ENCODE measurements at places on chromosomes 7 and 10. TPM values are rescaled to one million over a fixed set of nuclear protein-coding genes. Genes with fewer than 3 reads are reported as not detected.
A peak's percentile ranks its signal among the peaks of the same experiment; 100 is the strongest.

Gene KBTBD2
- 28.3 TPM for polyA plus RNA-seq

Gene LIPJ
- polyA plus RNA-seq, result not detected

Gene SLC13A1
- not detected for polyA plus RNA-seq

Gene PLA2G12B
- not detected for polyA plus RNA-seq

Gene TMEM225B
- 1.5 TPM for polyA plus RNA-seq

Gene IDI2
- not detected for polyA plus RNA-seq

Gene LIPF
- polyA plus RNA-seq, result 0.07 TPM

Gene HOXA11
- polyA plus RNA-seq, result not detected

Gene GHRHR
- not detected for polyA plus RNA-seq

Gene AMZ1
- polyA plus RNA-seq, result 0.15 TPM

GRCh38 chr10:67471022-67471421 is 225.0 kb downstream of the CTNNA3 start:
- DNase-seq, result no peak

DNA sequence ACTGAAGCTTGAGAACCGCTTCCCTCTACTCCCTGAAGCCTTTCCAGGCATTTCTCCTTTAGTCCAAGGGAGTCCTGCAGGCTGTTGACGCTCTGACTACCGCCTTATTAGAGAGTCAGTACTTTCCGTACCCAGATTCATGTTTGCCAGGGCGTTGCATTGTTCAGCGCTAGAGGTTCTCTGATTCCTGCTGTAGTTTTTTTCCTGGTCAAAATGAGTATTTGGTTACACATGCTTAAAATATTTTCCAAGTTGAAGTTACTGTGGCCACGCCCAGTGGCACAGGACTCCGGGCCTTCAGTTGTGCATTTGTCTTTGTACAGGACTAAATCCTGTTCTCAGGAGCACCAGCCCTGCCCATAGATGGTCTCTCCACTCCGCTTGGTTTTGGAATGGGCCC is 7.9 kb downstream of the MTURN start:
- DNase-seq, result no peak

- no peak for DNase-seq
These were observed 173.7 kb downstream of the COBL start for GRCh38 chr7:51142741-51143385.

DNA sequence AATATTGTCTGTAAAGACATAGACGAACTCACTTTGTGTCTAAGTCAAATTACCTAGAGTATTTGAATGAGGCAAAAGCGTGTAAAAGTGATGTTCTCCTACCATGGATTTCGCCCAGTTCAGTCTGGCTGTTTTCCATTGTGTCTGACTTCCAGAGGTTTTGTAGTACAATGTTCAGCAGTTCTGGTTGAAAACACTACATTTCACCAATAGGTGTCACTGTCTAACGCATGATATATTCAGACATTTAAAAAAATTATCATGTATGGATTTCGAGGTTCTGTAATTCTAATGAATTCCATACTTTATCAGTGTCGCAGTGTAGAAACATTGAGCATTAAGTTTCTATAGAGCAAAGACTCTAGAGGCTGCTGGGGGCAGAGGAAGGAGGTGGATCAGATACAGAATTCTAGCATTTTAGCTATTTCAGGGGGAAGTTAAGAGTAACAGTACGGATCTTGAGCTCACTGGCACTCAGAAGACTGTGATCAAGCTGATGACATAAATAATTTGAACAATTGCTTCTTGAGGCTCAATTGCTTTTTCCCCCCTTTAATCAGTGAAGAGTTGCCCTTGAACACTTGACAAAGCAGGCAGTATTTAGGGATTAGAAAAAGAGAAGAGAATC is 196.9 kb upstream of the RHOBTB1 start:
- DNase-seq, result peak; percentile 24

- DNase-seq, result no peak
These were observed 204.0 kb upstream of the GNAI1 start for GRCh38 chr7:79930604-79931003.

DNA sequence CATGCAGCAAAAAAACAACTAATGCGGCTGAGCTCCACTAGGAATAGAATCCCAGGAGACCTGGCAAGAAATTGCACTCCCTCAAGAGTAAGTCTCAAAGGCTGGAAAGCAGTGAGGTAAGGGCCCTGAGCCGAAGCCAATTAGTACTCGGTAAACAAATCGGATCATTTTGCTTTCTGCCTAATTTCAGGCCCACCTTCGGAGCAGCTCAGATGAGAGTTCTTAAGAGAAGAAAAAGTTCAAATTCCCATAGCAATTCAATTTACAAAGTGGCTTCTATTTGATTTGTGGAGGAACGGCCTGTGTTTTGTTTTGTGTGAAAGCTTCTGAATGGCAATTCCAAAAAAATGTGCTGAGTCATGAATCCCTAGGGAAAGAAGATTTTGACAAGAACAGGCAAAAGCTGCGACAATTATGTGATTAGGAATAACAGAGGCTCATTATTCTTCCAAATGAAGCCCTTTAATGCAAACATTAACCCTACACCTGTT is 60.9 kb downstream of the SLC16A9 start:
- DNase-seq, result no peak

GRCh38 chr7:116672596-116673456 is 830 bp downstream of the MET start:
- DNase-seq, result peak; percentile 19

DNA sequence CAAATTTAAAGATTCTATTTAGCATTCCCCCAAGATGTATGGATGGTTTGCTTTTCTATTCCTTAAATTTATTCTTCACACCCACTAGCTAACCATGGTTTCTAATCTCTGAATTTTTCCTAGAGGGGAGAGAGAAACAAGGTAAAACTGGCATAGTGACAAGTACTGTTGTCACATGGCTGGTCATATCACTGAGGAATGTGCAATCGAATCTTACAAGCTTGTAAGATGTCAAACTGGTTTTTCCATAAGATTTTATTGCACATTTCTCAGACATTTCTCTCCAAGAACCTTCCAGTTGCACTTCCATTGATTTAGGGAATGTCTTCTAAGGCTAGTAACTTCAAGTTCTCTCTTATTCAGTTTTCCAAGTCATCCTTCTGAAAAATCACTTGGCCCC is 89.8 kb downstream of the MBL2 start:
- DNase-seq, result no peak

DNA sequence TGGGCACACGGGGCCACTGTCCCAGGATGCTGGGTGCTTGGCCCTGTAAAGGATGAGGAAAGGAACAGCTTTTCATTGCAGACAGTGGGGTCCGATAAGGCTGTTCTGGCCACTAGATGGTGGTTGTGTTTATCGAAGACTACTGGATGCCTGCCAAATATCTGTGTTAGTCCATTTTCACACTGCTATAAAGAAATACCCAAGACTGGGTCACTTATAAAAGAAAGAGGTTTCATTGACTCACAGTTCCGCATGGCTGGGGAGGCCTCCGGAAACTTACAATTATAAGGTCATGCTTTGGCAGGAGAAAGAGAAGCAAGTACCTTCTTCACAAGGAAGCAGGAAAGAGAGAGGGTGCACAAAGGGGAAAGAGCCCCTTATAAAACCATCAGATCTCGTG is 32.2 kb upstream of the GARS1 start:
- peak; percentile 55 for DNase-seq

DNA sequence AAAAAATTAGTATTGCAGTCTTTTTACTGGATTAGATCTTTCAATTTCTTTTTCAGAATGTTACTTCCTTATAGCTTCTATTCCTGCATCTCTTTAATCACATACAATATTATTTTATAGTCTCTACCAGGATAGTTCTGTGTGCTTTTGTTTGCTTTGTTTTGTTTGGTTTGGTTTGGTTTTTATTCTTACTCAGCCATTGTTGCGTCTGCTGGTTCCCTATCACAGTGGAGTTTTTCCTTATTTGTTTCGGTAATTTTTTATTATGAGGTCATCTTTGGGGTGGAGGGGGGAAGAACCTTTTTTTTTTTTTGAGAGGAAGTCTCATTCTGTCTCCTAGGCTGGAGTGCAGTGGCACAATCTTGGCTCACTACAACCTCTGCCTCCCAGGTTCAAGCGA is 9.0 kb upstream of the BAIAP2L1 start:
- no peak for DNase-seq

DNA sequence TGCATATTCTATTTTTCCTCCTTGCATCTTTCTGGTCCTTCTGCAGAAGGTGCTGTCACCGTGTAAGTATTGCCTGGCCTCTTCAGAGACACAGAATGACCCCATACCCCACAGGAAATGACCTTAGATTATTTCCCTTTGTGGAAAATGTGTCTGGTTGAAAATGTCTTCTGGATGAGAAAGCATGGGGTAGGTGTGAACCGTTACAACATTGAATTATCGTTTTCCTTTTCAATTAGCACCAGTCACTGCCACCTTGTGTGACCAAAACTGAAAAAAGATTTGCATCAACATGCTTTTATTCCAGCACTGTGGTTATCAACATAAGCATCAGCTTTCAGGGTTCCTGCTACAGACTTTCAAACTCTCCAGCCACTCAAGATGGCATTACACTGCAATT is 58.0 kb upstream of the CELF2 start:
- DNase-seq, result no peak

- no peak for DNase-seq
These were observed 645.2 kb downstream of the AUTS2 start for GRCh38 chr7:70243443-70243842.

- DNase-seq, result peak; percentile 27
These were observed 81.9 kb upstream of the DYNC1I1 start for GRCh38 chr7:95690367-95690947.

- DNase-seq, result no peak
These were observed 204.9 kb downstream of the DOCK4 start for GRCh38 chr7:112001091-112001826.

- DNase-seq, result no peak
These were observed 498.1 kb upstream of the POT1 start for GRCh38 chr7:125427676-125428075.

GRCh38 chr10:90920986-90921666 is at the start of gene ANKRD1:
TSS of gene ANKRD1 (minus strand) at chr10:90921087. CDS start at chr10:90921027, 60 bp downstream.
- no peak for DNase-seq

DNA sequence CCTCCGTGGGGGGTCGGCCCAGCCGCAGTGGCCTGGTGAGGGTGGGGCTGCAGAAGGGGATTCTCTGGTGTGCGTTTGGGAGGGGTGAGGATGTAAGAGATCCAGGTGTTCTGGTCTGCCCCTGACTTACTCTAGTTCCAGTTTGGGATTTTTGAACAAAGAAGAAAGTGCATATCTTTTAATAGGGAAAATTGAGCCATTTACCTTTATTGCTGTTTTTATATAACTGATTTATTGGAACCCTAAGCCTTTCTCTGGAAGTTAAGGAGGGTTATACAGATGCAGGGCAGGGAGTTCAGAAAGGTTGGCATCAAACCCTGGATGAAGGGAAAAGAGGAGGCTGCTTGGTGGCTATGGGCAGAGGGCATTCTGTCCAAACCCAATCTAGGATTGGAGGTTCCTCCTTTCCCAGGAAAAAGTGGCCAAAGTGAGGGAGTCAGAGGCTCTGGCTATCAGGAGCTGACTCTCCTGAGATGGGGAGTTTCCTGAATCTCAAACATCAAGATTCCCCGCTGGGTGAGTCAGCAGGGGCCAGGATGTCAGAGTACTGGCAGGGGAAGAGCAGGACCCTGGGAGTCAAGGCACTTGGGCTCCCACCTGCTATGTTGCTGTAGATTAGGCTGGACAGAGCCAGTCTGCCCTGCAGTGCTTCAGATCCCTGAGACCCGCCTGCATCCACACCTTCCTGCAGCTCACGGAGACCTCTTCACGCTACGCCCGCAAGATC is 67.5 kb downstream of the CLIP2 start:
- no peak for DNase-seq

DNA sequence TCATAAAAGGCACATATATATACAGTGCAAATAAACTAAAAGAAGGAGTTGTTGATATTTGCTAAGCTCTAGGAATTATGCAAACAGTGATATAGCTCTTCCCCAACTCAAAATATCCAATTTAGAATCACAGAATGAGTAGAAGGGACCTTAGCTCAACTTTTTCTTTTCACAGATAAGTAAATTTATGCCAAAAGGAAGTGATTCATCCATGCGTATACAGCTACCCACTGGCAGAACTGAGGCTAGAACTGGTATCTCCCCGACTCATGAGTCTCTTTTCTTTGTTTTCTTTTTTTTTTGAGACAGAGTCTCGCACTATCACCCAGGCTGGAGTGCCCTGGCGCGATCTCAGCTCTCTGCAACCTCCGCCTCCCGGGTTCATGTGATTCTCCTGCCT is 54.2 kb upstream of the SVIL start:
- no peak for DNase-seq

DNA sequence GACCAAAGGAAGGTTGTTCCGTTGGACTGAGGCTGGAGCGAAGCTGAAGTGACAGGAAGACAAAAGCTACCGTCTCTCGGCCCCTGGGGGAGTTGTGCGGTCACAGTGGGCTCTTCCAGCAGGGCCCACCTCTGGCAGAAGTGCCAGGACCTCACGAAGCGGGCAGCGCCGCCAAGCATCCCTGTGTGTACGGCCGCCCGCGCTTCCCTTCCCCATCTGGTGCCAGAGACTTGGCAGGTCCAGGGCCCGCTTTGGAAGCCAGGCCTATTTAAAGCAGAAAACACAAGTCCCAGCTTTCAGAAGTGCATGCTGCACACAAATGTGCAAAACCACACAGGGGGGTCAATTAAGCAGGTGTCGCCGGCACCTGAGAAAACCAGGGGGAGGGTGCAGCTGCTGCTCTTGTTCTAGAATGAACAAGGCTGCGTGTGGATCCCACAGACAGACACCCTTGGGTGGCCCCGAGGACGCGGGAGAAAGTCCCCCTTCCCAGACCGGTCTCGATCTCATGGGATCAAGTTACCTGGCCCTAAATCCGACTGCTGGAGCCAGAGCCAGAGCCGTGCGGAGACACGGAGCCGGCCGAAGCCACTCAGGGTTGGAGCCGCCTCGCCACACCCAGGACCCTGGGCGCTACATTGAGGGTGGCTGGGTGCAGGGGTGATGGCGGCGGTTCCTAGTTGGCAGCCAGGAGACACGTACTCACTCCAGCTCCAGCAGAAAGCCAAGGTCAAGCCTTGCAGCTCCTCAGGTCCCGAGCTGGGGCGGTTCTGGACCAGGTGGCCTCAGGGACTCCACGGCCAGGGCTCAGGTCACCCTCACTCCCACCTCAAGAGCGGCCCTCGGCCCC is 51.8 kb upstream of the PPP2R2D start:
- no peak for DNase-seq

- no peak for DNase-seq
These were observed 63.9 kb upstream of the AHR start for GRCh38 chr7:17234398-17235031.

GRCh38 chr10:43955002-43955596 is 306.4 kb upstream of the ZNF32 start:
- no peak for DNase-seq

DNA sequence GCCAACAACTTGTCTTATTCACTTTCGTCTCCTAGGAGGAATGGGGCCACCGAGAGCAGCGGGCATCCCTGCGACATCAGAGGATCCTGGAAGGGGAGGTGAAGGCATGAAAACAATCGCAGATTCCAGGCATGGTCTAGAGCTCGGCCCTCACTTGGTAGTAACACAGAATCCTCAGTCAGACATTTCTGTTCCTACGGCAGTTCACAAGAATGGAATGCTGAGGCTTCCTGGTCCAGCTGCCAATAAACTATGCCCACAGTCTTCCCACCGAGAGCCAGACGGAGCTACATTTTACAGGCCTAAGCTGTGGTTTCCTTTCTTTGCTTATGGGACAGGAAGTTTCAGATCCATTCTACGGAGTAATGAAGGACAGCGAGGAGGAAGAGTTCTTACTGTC is 75.8 kb downstream of the OR13A1 start:
- no peak for DNase-seq

Data from SK-N-SH (cell line).